ENCODE measurements at places on chromosomes 11 and 22. TPM values are rescaled to one million over a fixed set of nuclear protein-coding genes. Genes with fewer than 3 reads are reported as not detected.

The PSMA1 gene
- total RNA-seq: 150 TPM

The SESN3 gene
- total RNA-seq: 86.2 TPM

The IFITM1 gene
- total RNA-seq: 90.0 TPM

The C11orf52 gene
- total RNA-seq: not detected

All from naive thymus-derived CD8-positive, alpha-beta T cell (primary cell).